CD4-positive, alpha-beta T cell (primary cell): ENCODE measurements at places on chromosomes 3 and 15. TPM values are rescaled to one million over a fixed set of nuclear protein-coding genes. Genes with fewer than 3 reads are reported as not detected.

Gene CLDN11
- not detected for total RNA-seq

- DNase-seq: no peak
Observed at GRCh38 chr3:39280571-39280970, 735 bp upstream of the CX3CR1 start.

GRCh38 chr3:7800006-7800780, 701.4 kb upstream of the LMCD1 start:
- no peak for DNase-seq

Gene PPP1R14D
- total RNA-seq: not detected

GRCh38 chr3:134145183-134145582, 105.5 kb downstream of the RYK start:
- no peak for DNase-seq

Gene CCR8
- 1.3 TPM for total RNA-seq

- no peak for DNase-seq
Observed at GRCh38 chr3:185362850-185363661, at the start of gene MAP3K13. Gene MAP3K13 (plus strand): TSS chr3:185363136. CDS start chr3:185428582, 65,446 bp downstream.

Gene CKMT1A
- total RNA-seq: not detected

DNA sequence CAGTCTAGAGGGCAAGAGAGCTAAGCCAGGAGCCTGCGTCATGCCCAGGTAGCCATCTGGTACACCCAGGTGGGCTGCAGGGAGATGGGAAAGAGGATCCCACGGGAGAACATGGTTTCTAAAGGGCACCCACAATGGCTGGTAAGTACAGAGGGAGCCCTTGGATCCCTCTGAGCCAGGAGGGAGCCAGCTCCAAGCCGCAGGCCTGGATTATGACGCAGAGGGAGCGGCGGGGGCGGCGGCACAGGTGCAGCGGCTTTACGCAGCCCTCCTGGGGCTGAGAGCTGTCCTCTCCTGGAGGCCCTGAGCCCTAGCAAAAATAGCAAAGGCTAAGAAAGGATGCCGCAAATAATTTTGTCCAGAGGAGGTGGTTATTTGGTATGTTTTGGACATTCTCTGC, 2.8 kb downstream of the CAV3 start:
- DNase-seq: no peak

Gene CPN2
- not detected for total RNA-seq

Gene ARRDC4
- 3.5 TPM for total RNA-seq

GRCh38 chr3:71532639-71533395, 50.7 kb downstream of the FOXP1 start:
- DNase-seq: no peak
